Dermis blood vessel endothelial cell (primary cell): ENCODE measurements at places on chromosomes 4 and X. TPM values are rescaled to one million over a fixed set of nuclear protein-coding genes. Genes with fewer than 3 reads are reported as not detected.

Gene MCF2
- total RNA-seq, result 0.05 TPM in 1 of 2 replicates, not detected in the other

Gene TRPC5OS
- total RNA-seq, result not detected in 2 replicates

Gene TKTL2
- total RNA-seq, result not detected in 2 replicates

Gene XAGE1A
- not detected in 2 replicates for total RNA-seq

Gene MAGED4
- total RNA-seq, result 28.2 and 28.9 TPM in 2 replicates

Gene PLA2G12A
- 15.4 and 49.2 TPM in 2 replicates for total RNA-seq

Gene ITIH6
- total RNA-seq, result not detected in 2 replicates

Gene PARM1
- total RNA-seq, result under 0.01 and 0.09 TPM in 2 replicates

Gene TMEM31
- not detected in 2 replicates for total RNA-seq

Gene PTPN13
- total RNA-seq, result 0.37 and 2.2 TPM in 2 replicates

Gene PASD1
- total RNA-seq, result not detected in 2 replicates

Gene OTOP1
- total RNA-seq, result not detected in 2 replicates

Gene DRP2
- total RNA-seq, result 0.05 TPM in 1 of 2 replicates, not detected in the other

Gene HS3ST1
- total RNA-seq, result 0.17 and 1.9 TPM in 2 replicates

Gene SNCA
- total RNA-seq, result 140 and 167 TPM in 2 replicates

Gene CHRDL1
- 0.09 TPM in 1 of 2 replicates, not detected in the other for total RNA-seq

Gene FOXR2
- total RNA-seq, result not detected in 2 replicates

Gene SMIM10
- total RNA-seq, result 1.4 and 2.6 TPM in 2 replicates

Gene MSX1
- 3.7 and 9.0 TPM in 2 replicates for total RNA-seq

Gene EPGN
- 0.09 and 0.17 TPM in 2 replicates for total RNA-seq

Gene IL1RAPL1
- total RNA-seq, result not detected in 2 replicates

Gene S100G
- not detected in 2 replicates for total RNA-seq

Gene TMPRSS11E
- not detected in 2 replicates for total RNA-seq

Gene CCNB3
- total RNA-seq, result 0.88 TPM in 1 of 2 replicates, not detected in the other

Gene MUC7
- total RNA-seq, result not detected in 2 replicates

Gene DRD5
- not detected in 2 replicates for total RNA-seq

Gene IL21
- not detected in 2 replicates for total RNA-seq

Gene ZNF157
- total RNA-seq, result 0.17 TPM in 1 of 2 replicates, not detected in the other

Gene FGF2
- total RNA-seq, result 31.8 and 41.6 TPM in 2 replicates

Gene ERAS
- total RNA-seq, result not detected in 2 replicates

Gene GPM6B
- 0.14 and 0.17 TPM in 2 replicates for total RNA-seq

Gene SERPINA7
- not detected in 2 replicates for total RNA-seq
